ENCODE measurements at places on chromosomes 16 and 17.

DNA sequence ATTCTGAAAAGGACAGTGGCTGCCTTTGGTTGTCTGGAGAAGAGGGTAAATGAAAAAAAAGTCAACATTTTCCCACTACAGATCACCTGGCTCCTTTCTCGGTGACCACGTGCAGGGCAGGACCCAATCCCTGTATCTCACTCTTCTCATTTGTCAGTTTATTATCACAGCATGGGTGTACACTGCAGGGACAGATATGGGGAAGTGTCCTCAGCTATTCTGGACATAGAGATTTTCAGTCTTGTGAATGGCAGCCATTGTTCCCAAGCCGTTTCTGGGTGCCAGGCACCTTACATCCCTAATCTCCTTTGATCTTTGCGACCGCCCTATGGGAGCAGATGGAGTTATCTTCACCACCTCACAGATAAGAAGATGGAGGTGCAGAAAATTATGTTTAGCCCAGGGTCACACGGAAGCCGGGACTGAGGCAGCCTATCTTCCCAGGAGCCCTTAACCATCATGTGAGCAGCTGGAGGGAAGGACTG lies 7.2 kb downstream of the ADORA2B start:
- no peak for DNase-seq

GRCh38 chr17:8885967-8886684 lies 18.7 kb upstream of the PIK3R6 start:
- DNase-seq, result no peak

DNA sequence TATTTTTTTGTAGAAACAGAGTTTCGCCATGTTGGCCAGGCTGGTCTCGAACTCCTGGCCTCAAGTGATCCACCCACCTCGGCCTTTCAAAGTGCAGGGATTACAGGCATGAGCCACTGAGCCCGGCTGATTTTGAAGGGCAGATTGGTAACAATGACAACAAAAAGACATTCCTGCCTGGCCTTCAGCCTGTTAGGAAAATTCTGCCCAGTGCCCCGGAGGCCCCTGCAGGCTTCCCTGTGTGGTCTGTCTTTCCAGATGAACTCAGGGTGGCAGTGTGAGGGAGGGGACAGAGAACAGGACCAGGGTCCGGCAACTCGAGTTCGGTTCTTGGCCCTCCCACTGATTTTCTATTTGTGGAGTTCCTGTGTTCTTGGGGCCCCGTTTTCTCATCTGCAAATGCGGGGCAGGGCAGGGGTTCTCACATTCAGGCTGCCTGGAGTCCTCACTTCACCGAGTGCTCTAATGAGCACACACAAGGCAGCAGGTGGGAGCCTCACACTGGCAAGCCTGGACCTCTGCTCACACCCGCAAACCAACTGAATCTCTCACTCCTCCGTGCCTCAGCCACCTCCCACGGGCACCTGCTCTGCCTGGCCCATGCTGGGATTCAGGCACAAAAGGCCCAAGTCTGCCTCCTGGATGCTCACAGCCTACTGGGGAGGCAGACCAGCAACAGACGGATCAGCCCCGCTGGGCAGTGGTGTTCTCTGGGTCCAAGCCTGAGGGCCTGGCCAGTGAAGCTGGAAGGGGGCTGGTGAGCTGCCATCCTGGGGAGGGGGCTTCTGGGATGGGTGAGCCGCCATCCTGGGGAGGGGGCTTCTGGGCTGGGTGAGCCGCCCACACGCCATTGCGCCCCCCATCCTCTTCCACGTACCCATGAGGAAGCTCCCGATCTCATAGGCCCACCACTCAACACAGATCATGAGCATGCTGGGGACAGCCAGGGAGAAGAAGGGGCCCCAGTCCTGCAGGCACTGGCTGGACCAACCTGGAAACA lies 10.3 kb downstream of the SLC47A2 start:
- no peak for DNase-seq

DNA sequence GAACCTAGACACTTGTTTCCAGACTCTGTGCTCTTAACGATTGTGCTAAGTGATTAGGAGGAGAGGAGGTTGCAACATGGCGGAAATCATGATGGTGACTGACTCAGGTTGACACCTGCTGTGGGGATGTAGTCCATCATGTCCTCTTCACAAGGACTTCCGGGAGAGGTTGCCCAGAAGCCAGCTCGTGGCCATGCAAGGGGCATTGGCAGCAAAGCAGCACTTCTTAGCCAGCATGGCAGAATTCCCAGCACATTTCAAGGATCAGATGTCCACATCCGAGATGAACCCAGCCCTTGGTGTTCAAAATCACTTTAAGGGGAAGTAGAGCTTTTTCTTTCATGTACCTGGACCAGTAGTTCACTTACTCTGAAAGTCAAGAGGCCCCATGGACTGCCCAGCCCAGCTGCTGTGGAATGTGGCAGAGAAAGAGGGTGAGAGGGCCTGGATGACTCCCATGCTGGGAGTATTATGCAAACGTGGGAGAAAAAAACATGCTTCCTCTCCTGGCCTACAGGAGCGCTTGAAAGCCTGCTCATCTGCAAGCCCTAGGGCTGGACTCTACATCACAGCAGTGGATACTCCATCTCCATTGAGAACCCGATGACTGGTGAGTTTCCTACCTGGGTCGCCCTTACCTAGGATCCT lies 65.5 kb downstream of the IRX6 start:
- DNase-seq, result no peak

DNA sequence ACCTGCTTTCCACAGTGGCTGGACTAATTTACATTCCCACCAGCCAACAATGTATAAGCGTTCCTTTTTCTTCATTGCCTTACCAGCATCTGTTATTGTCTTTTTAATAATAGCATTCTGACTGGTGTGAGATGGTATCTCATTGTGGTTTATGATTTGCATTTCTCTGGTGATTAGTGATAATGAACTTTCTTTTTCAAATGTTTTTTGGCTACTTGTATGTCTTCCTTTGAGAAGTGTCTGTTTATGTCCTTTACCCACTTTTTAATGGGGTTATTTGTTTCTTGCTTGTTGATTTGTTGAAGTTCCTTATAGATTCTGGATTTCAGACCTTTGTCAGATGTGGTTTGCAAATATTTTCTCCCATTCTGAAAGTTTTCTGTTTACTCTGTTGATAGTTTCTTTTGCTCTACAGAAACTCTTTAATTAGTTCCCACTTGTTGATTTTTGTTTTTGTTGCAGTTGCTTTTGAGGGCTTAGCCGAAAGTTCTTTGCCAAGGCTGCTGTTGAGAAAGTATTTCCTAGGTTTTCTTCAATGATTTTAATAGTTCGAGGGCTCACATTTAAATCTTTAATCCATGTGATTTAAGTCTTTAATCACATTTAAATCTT lies 26.8 kb downstream of the ITGAM start:
- no peak for DNase-seq

- no peak for DNase-seq
These were observed 116.7 kb downstream of the GAS7 start for GRCh38 chr17:10081571-10082169.

DNA sequence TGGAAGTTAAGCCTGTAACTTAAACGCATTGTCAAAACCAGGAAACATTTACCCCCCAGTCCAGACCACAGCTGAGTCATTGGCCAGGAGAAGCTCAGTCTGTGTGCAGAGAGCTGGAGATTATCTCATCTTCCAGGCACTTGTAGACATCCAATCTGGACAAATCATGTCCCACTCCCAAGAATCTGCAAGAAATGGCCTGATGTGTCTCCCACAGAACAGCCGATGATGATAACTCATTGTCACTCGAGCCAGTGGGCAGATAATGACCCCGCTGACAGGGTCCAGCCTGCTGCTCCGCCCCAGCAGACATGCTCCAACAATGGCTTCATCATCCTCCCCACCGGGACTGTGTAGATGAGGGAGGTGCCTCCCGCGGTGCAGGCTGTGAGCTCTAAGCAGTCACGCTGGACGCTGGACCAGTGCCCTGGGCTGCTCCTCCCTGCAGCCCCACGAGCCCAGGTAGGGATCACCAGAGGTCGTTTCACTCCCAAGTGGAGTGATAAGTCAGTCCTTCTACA lies 322.5 kb downstream of the C16orf95 start:
- no peak for DNase-seq

- no peak for DNase-seq
These were observed 1.5 kb downstream of the ZNF205 start for GRCh38 chr16:3113765-3114479.

GRCh38 chr17:4951486-4951885 lies 567 bp downstream of the ENO3 start:
- no peak for DNase-seq

GRCh38 chr17:33901085-33901484 lies 354.0 kb upstream of the CCL2 start:
- DNase-seq, result no peak

DNA sequence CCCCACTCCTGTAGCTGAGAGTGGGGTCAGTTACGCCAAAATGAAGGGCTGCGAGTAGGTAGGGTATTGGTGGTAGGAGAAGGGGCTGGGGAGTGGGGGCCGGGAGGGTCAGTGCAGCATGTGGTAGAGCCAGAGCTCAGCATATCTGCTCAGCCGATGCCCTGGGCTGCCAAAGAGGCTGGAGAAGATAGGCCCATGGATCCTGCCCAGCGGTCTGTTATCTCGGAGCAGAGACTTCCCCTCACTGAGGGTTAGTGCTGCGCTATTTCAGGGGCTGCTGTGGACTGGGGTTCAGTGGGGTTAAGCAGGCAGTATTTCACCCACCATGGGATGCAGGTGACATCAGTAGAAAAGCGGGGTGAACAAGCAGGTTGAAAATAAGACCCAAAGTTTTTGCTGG lies 19.7 kb downstream of the RHBDL3 start:
- DNase-seq, result no peak

DNA sequence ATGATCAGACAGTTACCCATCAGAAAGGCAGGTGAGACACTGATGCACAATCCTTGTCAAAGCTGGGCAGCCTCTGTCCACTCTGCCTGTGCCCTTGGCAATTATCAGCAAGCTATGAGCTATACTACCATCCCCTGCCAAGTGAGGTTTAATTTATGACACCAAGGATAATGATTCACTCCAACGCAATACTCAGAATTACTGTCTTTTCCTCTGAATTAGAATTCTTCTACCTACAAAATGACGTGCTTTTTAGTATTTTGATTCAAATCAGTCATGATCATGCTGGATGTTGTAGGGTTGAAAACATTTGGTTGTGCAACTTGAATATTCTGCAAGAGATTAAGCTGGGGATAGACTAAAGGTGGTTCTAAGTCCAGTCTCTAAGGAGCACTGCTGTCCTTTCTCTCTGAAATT lies 116.8 kb upstream of the SOX9 start:
- no peak for DNase-seq

GRCh38 chr17:62862251-62862650 lies 54.1 kb upstream of the MARCHF10 start:
- DNase-seq, result no peak

DNA sequence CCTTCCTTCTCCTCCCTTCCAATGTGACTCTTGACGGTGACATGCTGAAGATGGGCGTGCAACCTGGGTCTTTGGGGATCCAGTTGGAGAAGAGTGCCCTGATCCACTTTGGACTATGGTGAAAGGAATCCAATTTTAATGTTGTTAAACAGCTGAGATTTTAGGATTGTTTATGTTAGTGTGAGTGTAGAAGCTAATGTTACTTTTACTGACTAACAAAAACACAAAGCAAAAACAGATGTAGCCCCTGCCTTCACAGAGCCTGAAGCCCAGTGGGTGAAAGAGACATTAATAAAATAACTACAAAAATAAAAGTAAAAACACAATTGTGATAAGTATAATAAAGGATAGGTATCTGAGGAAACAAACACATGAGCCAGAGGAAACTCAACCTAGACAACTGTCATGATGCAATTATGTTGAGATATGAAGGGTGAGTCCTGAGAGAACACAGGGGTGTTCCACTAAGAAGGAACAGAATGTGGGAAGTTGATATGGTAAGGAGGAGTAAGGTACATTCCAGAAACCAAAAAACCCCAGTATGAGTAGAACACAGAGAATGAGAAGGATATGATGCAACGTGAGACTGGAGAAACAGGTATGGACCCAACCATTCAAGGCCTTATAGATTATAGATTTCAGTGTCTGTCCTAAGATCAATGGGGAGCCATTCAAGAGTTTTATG lies 115.1 kb upstream of the PMFBP1 start:
- no peak for DNase-seq

GRCh38 chr16:13628156-13628555 lies 291.8 kb upstream of the ERCC4 start:
- DNase-seq, result no peak

- no peak for DNase-seq
These were observed 3.0 kb upstream of the ZDHHC7 start for GRCh38 chr16:85014311-85014710.

- DNase-seq, result no peak
These were observed 15.2 kb downstream of the CLTC start for GRCh38 chr17:59634632-59635541.
